Left renal pelvis (tissue), 4 donors: ENCODE measurements at places on chromosomes 4 and X. TPM values are rescaled to one million over a fixed set of nuclear protein-coding genes. Genes with fewer than 3 reads are reported as not detected.

DNA sequence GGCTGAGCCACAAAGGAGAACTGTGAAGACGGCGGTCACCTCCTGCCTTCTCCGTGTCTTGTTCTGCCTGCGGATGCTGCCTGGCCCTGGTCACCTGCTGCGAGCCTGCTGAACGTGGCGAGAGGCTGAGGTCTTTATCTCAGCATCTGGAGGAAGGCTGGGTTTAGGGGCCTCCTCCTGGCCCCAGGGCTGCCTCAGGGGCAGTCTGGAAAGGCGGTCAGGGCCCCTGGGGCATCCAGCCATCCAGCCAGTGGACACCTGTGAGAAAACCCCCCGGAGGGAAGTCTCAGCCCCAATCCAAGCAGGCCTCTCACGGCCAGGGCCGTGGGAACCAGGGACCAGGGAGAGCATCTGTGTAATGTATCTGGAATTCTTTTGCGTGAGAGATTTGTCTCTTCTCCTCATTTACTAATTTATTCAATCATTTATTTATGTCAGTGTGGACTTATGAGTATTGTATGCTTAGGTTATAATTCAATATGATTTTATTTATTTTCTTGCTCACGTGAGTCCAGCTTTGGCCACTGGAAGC, 11.3 kb downstream of the PDE6B start:
- DNase-seq = no peak

GRCh38 chrX:1751781-1752180, 136.9 kb downstream of the ASMT start:
- no peak for DNase-seq

- no peak for DNase-seq
Measured at GRCh38 chr4:61245069-61245714, 45.1 kb downstream of the ADGRL3 start.

PTTG2 gene
- not detected for polyA plus RNA-seq

ENOPH1 gene
- polyA plus RNA-seq = 89.8 TPM

MTHFD2L gene
- polyA plus RNA-seq = 26.1 TPM

- DNase-seq = no peak
Measured at GRCh38 chr4:1663549-1663948, 20.6 kb downstream of the FAM53A start.

IGSF1 gene
- polyA plus RNA-seq = 11.7 TPM

GRCh38 chr4:139229534-139230039, 50.4 kb downstream of the MGARP start:
- no peak for DNase-seq

DNA sequence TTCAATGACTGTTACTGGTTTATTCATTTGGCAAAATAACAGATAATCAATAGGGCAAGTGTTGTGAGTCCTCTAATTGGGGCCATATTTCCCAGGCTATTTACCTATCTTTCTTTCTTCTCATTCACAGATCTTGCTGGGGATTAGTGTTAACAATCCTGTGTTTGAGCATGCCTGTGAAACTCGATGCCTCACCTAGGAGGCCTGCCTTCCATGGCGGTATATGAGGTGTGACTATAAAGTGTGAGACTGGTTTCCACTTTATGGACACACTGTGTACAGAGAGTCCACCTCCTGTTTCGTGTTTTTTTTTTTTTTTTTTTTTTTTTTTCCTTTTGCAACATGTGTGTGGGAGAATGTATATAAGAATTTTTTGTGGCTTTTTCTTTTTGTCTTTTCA, 199.3 kb downstream of the BMPR1B start:
- DNase-seq = no peak

DNA sequence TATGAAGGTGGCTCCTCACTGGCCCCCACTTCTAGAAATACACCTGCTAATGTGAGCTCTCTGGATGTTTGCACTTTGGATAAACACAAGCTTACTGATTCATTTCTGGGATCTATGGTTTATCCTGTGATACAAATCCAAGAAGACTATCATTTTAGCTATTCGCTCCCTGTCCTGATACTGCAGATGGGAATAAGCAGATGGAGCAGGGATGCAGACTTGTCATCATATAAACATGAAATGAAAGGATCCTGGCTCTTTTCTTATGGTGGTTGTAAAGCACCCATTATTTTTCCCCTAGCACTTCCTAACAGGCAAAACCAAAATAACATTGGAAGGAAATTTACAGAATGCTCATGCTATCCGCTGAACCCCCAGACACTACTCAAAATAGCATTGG, 162.9 kb upstream of the NOCT start:
- no peak for DNase-seq

- no peak for DNase-seq
Measured at GRCh38 chr4:119002476-119002875, 113.8 kb downstream of the SYNPO2 start.

DNA sequence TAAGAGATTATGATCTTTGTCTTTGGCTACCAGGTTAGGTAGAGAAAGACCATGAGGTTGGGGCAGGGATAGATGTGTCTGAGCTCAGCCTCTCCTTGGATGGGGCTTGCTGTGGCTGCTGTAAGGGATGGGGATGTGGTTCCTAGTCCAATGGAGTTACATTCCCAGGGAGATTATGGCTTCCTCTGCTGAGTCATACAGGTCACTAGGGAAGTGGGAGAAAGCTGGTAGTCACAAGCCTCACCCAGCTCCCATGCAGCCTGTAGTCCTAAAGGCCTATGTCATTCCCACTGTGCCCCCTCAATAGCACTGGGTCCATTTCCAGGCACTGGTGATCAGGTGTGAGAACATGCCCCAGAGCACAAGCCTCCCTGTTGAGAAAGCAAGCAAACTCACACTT, 70.6 kb upstream of the CENPE start:
- no peak for DNase-seq

SERPINA7 gene
- polyA plus RNA-seq = 0.89 TPM

PLAC1 gene
- polyA plus RNA-seq = 8.3 TPM

DNA sequence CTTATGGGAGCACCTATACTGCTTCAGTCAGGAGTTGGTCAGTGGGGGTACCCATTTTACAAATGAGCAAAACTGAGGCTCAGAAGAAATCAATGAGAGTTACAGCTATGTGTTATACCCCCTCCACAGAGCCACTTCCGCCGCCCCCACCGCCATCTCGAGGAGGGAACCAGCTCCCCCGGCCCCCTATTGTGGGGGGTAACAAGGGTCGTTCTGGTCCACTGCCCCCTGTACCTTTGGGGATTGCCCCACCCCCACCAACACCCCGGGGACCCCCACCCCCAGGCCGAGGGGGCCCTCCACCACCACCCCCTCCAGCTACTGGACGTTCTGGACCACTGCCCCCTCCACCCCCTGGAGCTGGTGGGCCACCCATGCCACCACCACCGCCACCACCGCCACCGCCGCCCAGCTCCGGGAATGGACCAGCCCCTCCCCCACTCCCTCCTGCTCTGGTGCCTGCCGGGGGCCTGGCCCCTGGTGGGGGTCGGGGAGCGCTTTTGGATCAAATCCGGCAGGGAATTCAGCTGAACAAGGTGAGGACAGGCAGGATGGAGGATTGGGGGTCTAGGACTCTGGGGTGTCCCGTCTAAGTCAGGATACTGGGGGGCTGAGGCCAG, 5.0 kb downstream of the WAS start:
- no peak for DNase-seq

GRCh38 chrX:119145241-119145653, 17.6 kb upstream of the KIAA1210 start:
- no peak for DNase-seq

- DNase-seq = no peak
Measured at GRCh38 chrX:66008328-66008970, 31.4 kb downstream of the VSIG4 start.

GRCh38 chr4:7247946-7248345, 55.6 kb downstream of the SORCS2 start:
- DNase-seq = no peak

DNA sequence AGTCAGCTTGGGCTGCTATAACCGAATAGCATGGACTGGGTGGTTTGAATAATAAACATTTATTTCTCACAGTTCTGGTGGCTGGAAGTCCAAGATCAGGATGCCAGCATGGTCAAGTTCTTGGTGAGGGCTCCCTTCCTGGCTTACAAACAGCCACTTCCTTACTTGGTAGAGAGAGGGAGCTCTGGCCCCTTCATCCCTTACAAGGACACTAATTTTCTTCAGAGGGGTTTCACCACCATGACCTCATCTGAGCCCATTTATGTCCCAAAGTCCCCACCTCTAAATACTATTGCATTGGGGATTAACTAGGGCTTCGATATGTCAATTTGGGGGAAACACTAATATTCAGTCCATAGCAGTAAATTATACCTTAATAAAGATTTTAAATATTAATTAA, 61.8 kb downstream of the CLNK start:
- DNase-seq = no peak

GRCh38 chrX:108223585-108223984, 132.0 kb downstream of the ATG4A start:
- DNase-seq = no peak

- DNase-seq = no peak
Measured at GRCh38 chr4:139469216-139469615, 15.3 kb downstream of the RAB33B start.

DNA sequence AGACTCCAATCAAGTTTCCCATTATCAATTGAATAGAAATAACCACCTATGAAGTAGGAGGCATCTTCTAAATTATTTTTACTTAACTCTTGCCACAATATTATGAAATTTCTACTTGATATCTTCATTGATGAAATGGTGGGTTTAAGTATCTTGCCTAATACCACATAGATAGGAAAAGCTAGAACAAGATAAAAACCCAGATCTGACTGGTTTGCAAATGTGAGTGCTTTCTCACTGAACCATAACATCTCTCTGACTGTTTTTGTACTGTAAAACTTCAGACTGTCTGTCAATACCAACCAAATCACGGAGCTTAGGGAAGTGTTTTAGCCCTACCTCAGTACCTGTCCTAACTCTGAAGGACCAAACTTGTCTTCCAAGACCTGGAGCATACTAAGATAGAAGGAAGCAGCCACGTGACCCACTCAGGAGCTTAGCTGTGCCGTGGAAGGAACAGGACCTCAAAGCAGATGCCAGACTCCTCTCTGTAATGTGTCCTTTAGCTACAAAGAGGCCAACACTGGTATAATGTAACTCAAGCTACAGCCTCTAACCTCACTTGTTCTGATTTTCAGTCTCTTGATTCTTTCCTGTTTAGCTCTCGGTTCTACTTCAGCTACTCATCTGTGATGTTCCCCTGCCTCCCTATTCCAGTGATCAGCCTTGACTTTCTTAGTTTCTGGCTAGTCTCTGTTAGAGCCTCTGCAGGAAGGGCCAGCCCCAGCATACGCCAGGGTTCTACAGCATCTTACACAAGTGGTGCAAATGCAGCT, 84.4 kb downstream of the LRP2BP start:
- DNase-seq = no peak

GRCh38 chrX:21529771-21530170, 128.4 kb downstream of the KLHL34 start:
- DNase-seq = no peak

GRCh38 chrX:153685751-153686696, 1.7 kb upstream of the SLC6A8 start:
- DNase-seq = no peak

- peak; percentile 70 for DNase-seq
Measured at GRCh38 chr4:89836897-89837384, at the start of gene SNCA. TSS of gene SNCA (minus strand) at chr4:89837161. CDS start at chr4:89835667, 1,494 bp downstream.

BEX3 gene
- 474 TPM for polyA plus RNA-seq

DNA sequence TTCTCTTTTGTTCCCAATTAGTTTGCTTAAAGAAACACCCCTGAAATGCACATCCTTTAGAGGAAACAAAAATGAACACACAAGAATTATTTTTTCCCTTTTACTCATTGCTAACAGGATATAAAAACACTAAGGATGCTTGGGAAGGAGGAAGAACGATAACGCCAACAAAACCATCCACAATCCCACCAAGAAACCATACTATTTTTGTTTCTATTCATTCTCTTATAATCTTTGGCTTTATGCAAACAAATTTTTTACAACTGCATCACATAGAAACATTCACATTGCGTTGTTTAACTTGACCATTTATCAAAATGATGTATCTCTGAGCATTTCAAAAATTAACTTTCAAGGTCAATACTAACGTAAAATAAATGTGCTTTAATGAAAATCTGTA, 12.0 kb downstream of the APBB2 start:
- no peak for DNase-seq

TMEM144 gene
- 6.2 TPM for polyA plus RNA-seq

ODAPH gene
- 0.26 TPM for polyA plus RNA-seq

- DNase-seq = no peak
Measured at GRCh38 chrX:124223524-124223923, 108.9 kb upstream of the TEX13D start.

DNA sequence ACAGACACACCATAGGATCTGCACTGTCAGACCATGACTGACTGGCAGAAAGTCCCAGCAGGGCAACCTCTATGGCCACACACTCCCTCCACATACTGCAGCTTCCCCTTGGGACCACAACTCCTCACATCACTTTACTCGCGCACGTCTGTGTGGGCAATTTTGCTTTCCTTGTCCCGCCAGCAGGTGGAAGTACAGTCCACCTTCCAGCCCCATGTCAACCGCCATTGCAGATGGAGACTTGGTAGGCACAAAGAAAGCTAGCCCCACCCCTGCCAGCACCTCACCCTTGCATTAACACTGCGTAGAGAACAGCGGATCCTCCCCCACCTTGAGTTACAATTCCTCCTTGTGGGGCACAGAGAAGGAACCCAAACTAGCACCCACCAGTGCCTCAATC, 74.4 kb upstream of the NAP1L2 start:
- no peak for DNase-seq

GRCh38 chr4:177131736-177132135, 177.9 kb upstream of the NEIL3 start:
- DNase-seq = no peak

- no peak for DNase-seq
Measured at GRCh38 chrX:85903692-85904471, 143.5 kb downstream of the CHM start.

PNMA3 gene
- 32.6 TPM for polyA plus RNA-seq

DNA sequence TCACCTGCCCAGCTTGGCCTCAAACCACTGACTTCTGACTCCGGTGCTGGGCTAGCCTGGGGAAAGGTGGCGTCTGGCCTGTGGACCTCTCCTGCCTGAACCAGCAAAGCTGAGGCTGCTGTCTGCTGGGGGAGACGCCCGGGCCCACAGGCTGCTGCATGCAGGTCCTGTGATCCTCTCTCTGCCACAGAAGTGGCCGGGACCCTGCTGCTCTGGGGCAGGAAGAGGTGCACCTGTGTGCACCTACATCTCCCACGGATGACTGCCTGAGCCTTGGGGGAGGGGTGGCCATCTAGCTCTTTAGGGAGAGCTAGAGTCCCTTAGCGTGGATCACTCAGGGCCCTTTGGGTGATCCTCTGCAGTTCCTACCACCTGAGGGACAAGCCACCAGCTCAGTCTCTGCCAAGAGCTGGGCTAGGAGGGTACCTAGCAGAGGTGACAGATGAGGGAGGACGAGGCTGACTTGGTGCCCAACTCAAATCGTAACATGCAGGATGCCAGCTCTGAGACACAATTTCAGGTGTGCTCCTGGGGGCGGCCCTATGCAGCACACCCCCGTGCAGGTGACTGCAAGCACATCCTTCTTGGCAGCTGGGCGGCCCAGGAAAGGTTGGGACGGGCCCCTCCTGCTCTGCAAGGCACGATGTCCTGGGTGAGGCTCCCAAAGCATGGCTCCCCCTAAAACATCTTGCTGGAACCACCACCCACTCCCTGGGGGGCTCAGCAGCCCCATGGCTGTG, 22.5 kb downstream of the LETM1 start:
- no peak for DNase-seq

- no peak for DNase-seq
Measured at GRCh38 chr4:56210397-56210796, 176.9 kb downstream of the AASDH start.

GRCh38 chr4:54661686-54662085, 3.9 kb downstream of the KIT start:
- no peak for DNase-seq
